ENCODE measurements at places on chromosomes 6 and 20. TPM values are rescaled to one million over a fixed set of nuclear protein-coding genes. Genes with fewer than 3 reads are reported as not detected.

RIPOR3 gene
- total RNA-seq = not detected

DNA sequence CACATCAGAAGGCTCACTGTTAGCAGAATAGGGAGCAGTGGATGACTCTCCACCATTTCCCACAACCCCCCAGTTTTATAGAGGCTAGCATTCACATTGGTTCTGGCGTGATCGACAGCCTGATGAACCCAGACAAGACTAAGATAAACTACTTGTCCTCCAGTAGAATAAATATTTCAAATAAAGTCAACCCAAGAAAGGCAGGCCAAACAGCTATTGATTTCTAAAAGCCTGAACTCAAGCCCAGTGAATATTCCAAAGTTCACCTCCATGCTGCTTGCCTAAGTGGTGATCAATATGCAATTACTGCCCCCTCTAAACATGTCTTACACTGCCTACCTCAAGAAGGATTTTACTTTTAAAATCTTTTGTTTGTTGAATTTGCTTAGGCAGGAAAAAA is 104.5 kb downstream of the CTNNBL1 start:
- no peak for DNase-seq

DNA sequence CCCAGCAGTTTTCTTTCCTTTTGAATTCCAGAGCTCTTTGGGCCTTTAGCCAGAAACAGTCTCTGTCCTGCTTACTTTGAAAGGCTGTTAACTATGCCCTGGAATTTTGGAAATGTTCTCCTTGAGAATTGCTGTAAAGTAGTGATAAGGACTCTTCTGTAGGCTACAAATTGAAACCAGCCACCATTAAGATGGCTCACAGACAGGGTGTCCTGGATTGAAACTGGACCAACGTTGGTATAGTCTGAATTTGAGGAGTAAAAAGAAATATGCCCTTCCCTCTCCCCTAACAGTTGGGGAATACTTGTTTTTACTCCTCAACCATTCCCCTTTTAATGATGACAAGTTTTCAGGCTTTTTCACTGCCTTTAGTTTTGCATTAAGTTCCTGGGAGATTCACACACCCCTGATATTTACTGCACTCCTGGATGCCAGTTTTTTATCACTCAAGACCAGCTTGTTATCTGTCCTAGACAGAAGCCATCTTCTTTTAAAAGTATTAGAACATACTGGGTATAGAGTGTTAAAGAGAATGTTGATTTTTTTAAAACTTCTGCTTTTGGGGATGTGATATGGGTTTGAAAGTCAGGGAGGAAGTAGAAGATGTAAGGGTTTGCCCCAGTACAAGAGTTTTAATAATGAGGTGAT is 21.9 kb downstream of the TOP1 start:
- no peak for DNase-seq

DNA sequence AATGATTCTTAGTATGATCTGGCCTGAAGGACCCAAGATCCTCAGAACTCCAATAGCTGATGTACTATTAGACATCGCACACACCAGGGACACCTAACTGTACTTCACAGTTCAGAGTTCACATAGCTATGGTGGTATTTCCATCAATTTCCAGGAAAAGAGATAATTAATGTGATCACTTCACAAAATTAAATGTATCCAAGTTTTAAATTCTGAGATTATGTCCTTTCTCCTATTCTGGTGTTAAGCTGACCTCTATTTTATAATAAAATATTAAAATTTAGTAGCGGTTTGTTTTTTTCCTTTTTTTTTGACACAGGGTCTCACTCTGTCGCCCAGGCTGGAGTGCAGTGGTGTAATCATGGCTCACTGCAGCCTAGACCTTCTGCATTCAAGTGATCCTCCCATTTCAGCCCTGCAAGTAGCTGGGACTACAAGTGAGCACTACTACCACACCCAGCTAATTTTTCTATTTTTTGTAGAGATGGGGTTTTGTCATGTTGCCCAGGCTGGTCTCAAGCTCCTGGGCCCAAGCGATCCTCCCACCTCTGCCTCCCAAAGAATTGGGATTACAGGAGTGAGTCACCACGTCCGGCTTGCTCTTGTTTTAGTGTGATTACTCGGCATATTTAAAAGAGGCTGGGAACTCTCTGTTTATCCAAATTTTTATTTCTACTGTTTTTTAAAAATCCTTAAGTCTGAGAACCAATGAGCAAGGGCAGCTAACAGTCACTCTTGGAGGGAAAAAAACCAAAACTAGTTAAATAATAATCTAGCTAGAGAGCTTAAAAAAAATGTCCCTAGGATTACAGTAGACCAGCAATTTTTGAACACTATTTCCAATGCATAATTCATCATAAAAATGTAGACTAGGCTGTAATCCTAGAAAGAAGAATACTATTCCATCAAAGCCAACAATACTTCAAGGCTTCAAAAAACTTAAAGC is 16.0 kb downstream of the KIF13A start:
- DNase-seq = no peak
